Neuronal stem cell (in vitro differentiated cells): ENCODE measurements at places on chromosomes 2 and 18.

- no peak for DNase-seq
Measured at GRCh38 chr2:234193977-234194563, 143.6 kb downstream of the SPP2 start.

DNA sequence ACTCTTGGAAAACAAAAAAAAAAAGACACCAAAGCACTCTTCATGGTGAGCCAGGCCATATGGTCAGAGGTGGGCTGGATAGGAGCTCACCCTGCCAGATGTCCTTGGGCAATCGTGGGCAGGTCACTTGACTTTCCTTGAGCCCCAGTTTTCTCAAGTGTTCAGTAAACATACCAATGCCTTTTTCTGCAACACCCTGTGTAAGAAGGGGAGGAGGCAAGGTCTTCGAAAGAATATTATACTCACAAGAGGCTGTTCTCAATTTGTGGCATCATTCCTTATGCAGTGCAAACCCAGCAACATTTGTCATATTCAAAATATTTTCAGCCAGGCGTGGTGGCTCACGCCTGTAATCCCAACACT lies 22.9 kb upstream of the TMEM87B start:
- no peak for DNase-seq

DNA sequence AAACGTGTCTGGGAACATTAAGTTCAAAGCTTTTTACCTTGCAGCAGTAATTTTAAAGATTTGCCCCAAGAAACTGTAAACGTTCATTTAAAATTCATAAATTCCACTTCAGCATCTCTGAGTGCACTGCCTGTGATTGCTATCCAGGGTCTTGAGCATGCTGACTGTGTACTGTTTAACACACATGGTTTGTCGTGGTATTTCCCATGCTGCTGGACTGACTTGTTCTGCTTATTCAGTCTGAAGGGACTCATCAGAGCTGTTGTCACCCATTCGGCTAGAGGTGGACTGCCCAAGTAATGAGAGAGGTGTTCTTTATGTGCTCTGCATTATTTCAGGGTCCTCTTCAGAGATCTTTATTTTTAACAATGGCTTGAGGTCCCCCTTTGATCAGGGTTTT lies 53.1 kb downstream of the RHBDD1 start:
- no peak for DNase-seq

DNA sequence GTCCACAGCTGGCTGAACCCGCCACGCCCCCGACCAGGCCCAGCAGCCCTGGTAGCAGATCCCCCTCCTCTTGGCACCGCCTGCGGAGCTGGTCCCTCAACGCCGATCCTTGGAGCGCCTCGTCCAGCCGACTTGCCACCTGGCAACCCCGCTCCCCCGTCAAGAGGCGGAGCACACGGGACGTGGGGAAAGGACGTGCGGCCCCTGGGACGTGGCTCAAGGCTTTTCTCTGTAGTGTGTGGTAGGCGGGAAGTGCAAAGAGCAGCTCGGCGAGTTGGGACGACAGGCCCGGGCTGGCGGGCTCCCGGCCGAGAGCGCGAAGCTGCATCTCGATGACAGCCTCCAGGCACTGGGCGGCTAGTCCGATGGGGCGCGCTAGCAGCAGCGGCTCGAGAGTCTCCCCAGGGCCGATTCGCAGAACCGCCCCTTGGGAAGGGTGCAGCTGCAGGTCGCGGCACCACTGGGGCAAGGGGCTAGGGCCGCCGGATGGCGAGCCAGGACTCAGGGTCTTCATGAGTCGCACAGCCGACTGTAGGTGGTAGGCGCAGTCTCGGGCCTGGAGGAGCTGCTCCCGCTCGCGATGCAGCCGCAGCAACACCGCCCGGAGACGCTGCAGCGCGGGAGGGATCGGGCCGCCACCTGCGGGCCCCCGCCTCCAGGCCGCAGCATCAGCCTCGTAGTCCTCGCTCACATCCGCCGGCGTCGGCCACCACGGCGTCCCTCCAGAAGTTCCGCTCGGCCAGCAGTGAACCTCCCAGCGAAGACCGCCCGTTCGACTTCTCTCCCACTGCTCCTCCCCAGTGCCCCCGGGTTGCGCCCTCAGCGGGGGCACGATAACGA lies 617 bp downstream of the CCDC142 start:
- no peak for DNase-seq
